ENCODE measurements at places on chromosomes 2 and 18.

GRCh38 chr2:54636415-54637139 is 86.9 kb upstream of the EML6 start:
- DNase-seq = no peak

GRCh38 chr18:1914489-1914888 is 656.8 kb downstream of the METTL4 start:
- DNase-seq = no peak

GRCh38 chr2:47336259-47337238 is 66.4 kb upstream of the MSH2 start:
- no peak for DNase-seq

DNA sequence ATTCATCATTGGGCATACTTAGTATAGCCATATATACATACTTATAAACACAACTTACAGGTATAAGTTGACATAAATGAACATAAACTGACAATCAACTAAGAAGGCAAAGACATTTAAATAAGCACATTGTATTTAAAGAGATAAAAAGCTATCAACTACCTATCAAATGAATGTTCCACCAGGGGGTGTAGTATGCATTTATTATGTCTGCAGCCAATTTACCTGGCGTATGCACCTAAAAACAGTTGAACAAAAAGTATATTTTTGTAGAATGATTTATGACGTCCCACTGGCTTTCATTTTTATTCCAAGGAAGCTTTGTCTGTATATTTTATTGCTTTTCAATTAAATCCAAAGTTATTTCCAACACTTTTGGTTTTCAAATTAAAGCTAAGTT is 323.5 kb downstream of the AFF3 start:
- DNase-seq = no peak

DNA sequence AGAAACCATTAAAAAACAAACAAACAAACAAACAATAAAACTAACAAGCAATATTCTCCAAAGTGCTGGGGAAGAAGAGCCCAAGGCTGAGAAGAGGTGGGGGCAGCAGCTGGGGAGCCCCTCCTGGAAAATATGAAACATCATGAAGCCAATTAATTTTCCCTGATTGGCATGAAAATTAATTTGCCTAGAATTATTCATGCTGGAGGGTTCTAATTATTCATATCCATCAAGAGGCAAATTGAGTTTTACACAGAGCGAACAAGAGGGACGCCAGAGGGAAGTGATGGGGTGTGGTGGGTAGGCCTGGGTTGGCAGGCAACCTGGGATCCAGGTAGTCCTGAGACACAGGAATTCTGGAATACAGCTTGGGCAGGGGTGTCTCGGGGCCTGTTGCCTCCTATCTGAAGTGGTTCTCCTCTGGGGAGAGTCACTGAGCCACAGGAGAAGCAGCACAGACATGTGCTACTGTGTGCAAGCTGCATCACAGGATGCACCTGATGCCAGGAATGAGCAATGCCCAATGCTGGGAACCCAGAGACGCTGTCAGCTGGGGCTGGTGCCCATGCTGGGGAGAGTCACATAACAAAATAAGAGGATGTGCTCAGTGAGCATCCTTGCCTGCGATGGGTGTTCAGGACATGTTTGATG is 100.5 kb downstream of the TEX51 start:
- DNase-seq = no peak

- no peak for DNase-seq
Measured at GRCh38 chr2:40317761-40318160, 134.1 kb downstream of the SLC8A1 start.

Data from NCI-H187 (cell line).